ENCODE measurements at places on chromosomes 7 and 10. TPM values are rescaled to one million over a fixed set of nuclear protein-coding genes. Genes with fewer than 3 reads are reported as not detected.

DNA sequence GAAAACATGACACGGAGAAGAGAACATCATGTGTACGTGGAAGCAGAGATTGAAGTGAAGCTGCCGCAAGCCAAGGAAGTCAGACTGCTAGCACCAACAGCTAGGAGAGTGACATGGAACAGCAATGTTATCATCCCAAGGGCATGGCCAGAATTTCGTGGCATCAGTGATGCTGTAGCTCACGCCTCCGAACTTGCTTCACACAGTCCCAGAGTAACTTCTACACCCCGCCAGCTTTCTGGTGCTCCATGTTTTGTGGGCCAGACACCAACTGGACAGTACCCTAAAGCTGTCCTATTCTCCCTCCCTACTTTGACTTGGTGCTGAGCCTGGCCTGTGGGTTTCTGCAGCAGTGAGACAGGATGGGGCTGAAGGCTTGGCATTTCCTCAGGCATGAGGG is 33.0 kb upstream of the EMX2 start:
- no peak for DNase-seq

- no peak for DNase-seq
Observed at GRCh38 chr7:108596560-108596959, 26.9 kb downstream of the DNAJB9 start.

Gene KIF5B
- 119 TPM for total RNA-seq

Gene PRXL2A
- 37.8 TPM for total RNA-seq

GRCh38 chr10:113108194-113108835 is 158.3 kb downstream of the TCF7L2 start:
- peak; percentile 84 for DNase-seq

DNA sequence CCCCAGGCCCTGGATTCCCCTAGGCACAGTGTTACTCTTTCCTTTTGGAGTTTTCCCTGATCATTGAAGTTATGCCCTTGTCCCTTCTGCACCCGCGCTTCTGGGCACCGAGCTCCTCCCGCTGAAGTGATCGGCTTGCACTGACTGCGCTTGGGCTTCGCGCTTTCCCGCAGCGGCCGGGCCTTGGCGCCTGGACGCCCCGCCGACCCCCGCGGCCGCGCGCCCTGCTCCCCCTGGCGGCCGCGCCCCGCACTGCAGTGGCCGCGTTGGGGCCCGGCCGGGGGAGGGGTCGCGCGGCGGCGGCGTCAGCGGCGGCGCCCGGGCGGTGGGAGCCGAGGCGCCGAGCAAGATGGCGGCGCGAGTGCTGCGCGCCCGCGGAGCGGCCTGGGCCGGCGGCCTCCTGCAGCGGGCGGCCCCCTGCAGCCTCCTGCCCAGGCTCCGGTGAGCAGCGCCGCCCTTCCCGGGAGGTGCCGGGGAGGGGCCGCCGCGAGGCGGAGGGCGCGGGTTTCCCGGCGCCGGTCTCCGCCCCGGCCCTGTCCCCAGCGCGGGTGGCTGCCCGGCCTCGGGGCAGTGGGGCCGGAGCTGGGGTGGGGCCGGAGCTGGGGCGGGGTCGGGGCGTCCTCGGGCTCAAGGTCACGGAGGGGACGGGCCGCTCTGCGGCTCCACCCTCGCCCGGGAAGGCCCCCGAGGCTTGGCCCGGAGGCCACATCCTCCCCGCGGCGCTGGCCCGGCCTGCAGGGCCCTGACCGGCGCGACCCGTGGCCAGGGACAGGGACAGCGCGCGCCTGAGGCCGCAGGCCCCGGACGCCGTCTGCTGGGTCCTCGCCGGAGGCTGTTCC is at the start of gene NIPSNAP2:
TSS of gene NIPSNAP2 (plus strand) at position 325 of the 839 bp plus-strand sequence. CDS start at position 350, 25 bp downstream.
- peak; percentile 96 for DNase-seq

- no peak for DNase-seq
Observed at GRCh38 chr7:366161-366803, 76.3 kb downstream of the FOXL3 start.

Gene GRM3
- not detected for total RNA-seq

Gene NFE2L3
- total RNA-seq, result 7.0 TPM

Gene GBF1
- total RNA-seq, result 45.8 TPM

DNA sequence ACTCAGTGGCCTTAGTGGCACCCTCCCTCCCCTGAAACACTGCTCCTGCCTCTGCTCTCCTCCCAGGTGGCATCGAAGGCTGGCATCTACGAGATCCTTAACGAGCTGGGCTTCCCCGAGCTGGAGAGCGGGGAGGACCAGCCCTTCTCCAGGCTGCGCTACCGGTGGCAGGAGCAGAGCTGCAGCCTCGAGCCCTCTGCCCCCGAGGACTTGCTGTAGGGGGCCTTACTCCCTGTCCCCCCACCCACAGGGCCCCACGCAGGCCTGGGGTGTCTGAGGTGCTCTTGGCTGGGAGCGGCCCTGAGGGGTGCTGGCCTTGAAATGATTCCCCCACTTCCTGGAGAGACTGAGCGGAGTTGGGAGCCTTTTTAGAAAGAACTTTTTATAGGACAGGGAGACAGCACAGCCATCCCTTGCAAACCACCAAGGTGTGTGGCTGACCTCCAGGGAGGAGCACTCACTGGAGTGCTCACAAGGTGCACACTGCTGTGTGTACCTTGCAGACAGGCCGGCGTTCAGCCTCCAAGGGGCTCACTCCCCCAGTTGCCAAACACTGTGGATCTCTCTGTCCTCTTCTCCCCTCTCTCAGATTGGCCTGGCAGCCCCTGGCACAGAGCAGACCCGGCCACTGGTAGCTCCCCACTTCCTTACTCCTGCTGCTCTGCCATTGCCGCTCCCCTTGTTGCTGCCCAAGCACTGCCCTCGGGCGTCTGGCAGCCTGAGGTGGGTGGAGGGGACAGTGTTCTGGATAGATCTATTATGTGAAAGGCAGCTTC is 35.8 kb downstream of the PRF1 start:
- no peak for DNase-seq

DNA sequence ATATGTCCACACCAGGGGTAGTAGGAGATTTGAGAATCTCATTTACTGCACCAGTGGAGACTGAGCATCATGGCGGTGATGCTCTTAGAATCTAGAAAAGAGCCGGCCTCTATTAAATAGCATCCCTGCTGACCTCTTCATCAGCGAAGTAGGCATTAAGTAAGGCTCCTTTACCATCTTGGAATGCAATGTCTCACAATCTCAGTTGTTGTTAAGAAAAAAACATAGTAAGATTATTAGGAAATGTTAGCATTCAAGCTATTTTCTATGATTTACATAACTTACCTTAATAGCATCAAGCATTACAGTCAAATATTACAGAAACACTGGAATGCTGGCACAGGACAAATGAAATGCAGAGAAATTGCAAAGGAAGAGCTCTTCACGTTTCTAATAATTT is 54.5 kb downstream of the ORC5 start:
- DNase-seq, result no peak

DNA sequence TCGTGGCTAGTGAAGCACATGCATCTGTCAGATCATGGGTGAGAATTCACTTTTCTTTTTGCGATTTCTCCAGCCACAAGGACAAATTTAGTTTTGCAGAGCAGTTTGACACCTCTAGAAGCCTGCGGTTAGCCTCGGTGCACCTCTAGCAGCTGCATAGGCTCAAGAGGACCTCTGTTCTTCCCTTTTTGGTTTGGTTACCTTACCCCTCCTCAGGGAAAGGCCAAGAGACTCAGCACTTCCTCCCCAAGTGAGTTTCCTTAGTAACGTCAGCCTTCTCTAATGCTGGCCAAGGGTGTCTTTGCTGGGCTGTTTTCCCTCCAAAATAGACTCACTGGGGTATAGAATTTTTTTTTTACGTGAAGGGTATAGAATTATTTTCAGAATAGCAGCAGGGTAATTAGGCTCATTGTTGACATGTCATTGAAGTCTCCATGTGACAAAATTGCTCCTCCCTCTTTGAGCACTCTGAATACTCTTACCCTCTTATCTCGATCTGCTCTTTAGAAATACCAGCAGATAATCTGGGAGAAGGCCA is 97.8 kb downstream of the AUTS2 start:
- DNase-seq, result no peak

DNA sequence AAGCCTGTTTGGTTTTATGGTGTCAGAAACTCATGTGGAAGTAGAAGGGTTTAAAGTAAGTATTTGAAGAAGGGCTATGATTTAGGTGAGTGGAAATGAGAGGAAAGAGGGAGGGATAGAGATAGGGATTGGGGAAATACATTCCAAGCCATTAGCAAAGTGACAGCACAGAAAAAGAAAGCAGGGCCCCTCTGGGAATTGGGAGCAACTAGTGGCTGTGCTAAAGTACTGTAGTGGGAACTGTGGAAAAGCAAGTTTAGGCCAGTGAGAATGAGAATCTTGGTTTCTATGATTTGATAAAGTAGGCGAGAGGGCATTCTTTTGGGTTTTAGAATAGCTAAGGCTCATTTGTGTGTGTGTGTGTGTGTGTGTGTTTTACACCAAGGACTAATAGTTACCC is 5.0 kb downstream of the PRKG1 start:
- DNase-seq, result no peak

- no peak for DNase-seq
Observed at GRCh38 chr10:77530011-77530410, 107.6 kb downstream of the KCNMA1 start.

Gene FHIP2A
- total RNA-seq, result 35.7 TPM

GRCh38 chr10:2734603-2735002 is 332.7 kb upstream of the PFKP start:
- DNase-seq, result no peak

- no peak for DNase-seq
Observed at GRCh38 chr10:14137391-14137790, 193.3 kb downstream of the FRMD4A start.

Gene GALNT17
- 26.2 TPM for total RNA-seq

Gene NUDCD3
- total RNA-seq, result 55.0 TPM

DNA sequence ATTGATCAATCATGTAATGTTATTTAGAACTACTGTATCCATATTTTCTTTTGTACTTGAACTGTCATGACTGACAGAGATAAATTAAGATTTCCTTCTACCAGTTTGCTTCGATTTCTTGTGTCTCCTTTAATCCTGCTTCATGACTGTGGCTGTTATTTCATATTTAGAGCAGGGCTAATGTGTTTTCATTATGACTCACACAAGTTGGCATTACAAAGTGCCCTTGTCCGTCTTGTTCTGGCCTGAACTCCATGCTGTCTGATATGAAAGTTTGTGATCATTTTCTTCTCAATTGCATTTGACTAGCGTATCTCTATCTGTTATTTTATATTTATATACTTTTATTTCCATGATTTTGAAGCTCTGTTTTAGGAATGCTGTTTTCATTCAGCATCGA is 344.1 kb upstream of the PRKCQ start:
- no peak for DNase-seq

DNA sequence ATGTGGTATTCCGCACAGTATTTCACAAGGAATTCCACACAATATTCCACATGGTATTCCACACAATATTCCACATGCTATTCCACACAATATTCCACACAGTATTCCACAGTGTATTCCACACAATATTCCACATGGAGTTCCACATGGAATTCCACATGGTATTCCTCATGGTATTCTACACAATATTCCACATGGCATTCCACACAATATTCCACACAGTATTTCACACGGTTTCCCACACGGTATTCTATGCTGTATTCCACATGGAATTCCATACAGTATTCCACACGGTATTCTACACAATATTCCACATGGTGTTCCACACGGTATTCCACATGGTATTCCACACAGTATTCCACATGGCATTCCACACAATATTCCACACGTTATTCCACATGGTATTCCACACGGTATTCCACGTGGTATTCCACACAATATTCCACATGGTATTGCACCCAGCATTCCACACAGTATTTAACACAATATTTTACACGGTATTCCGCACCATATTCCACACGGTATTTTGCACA is 137.3 kb upstream of the CHST15 start:
- no peak for DNase-seq

DNA sequence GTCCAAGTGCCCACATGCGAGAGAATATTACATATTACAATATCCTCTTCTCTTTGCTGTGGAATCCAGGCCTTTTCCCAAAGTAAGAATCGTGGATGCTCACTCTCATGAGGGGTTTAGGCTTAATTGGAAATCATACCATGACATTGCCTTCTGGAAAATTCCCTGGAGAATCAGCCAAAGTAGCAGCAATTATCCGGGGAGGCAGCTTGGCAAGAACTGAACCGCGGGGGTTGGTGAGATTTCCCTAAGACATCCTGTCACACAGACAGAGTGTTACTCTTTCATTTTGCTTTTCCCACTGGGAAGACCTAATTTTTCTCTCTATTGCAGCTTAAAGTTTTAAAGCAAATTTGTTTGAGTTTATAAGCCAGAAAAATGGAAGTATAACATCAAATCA is 463.6 kb upstream of the DPP6 start:
- no peak for DNase-seq

Gene LIPF
- not detected for total RNA-seq

- no peak for DNase-seq
Observed at GRCh38 chr7:103990991-103991390, 1.5 kb upstream of the RELN start.

GRCh38 chr7:47400741-47401206 is 181.1 kb downstream of the TNS3 start:
- DNase-seq, result peak; percentile 69

Gene DMTF1
- total RNA-seq, result 89.7 TPM

DNA sequence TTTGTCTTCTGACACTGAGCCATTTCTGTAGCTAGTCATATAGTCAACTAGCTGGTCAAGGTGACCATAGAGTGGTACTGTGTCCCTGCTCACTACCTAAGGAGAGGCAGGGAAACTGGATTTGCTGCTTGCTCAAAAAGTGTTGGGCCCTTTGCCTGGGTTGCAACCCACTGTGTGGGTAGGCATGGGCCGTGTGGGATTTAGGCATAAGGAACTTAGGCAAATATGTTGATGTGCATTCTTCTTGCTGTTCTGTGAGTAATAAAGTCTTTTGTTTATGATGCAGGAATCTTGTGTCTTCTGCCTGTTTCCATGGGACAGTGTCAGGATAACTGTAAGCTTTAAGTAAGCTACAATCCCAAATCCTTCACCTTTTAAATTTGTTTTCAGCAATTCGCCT is 23.1 kb upstream of the TCTN3 start:
- no peak for DNase-seq

- DNase-seq, result peak; percentile 76
Observed at GRCh38 chr7:128893251-128894100, 17.0 kb downstream of the KCP start.

DNA sequence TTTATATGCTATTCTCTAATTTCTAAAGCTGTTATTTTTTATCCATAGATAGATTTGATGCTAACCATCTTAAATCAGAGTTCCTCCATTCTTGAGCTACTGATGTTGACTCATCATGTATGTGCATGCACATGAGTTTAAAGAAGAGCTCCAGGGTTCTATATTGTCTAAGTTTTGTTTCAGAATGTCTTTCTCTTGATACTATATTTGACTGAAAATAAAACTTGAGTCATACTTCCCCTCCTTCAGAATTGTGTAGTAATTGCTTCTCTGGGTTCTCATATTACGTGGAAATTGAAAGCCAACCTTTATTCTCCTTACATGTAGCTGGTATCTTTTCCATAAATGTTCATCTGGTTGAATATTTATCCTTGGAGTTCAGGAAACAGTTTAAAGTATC is 89.4 kb downstream of the LRRTM3 start:
- DNase-seq, result no peak

All from upper lobe of left lung (tissue), 6 donors.